Kidney (tissue), 22 donors: ENCODE measurements at places on chromosomes 1 and 21.

- no peak overlapping the region for H3K4me3 ChIP-seq
- no peaks in the 10 kb centered on the region for H3K27me3 ChIP-seq
- peaks cover 17% of the 10 kb centered on the region for H3K4me1 ChIP-seq
- peak; percentile 70 for DNase-seq
- H3K36me3 ChIP-seq, result no peaks in the 10 kb centered on the region
These were observed 3.8 kb downstream of the DDX59 start for GRCh38 chr1:200665861-200666260.

- no peak overlapping the region for H3K4me3 ChIP-seq
- no peaks in the 10 kb centered on the region for H3K27me3 ChIP-seq
- DNase-seq, result peak; percentile 85
- peaks cover 73% of the 10 kb centered on the region for H3K4me1 ChIP-seq
- H3K27ac ChIP-seq, result peak overlapping the region; percentile 94
- H3K36me3 ChIP-seq, result no peaks in the 10 kb centered on the region
These were observed 11.6 kb downstream of the LMNA start for GRCh38 chr1:156126043-156126629.

DNA sequence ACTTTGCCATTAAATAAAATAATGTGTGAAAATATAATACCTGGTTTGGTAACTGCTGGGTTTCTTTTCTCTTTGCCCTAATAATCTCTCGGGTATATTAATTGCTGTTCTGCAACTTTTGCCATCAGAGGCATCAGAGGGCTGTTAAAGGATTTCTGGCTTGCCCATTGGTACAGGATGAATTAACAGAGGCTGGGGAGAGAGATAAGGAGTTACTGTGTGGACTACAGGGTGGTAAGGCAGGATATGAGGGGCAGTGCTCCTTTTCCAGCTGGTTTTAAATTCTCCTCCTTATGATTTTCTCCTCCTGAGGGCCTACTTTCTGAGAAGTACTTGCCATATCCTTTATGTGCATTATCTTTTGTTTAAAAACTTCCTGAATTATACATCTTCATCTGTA, 48.3 kb downstream of the FGGY start:
- DNase-seq, result no peak
- H3K27ac ChIP-seq, result no peak overlapping the region
- H3K36me3 ChIP-seq, result no peaks in the 10 kb centered on the region
- no peaks in the 10 kb centered on the region for H3K27me3 ChIP-seq

DNA sequence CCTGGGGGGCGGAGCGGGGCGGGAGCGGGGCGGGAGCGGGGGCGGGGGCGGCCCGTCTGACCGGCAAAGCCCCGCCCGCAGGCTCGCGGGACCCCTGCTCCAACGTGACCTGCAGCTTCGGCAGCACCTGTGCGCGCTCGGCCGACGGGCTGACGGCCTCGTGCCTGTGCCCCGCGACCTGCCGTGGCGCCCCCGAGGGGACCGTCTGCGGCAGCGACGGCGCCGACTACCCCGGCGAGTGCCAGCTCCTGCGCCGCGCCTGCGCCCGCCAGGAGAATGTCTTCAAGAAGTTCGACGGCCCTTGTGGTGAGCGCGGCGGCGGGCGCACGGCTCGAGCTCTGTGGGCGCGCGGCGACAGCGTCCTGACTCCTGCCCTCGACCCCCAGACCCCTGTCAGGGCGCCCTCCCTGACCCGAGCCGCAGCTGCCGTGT, 21.2 kb downstream of the AGRN start:
- no peak overlapping the region for H3K27ac ChIP-seq
- no peak for DNase-seq
- no peaks in the 10 kb centered on the region for H3K27me3 ChIP-seq
- H3K4me3 ChIP-seq, result no peak overlapping the region

DNA sequence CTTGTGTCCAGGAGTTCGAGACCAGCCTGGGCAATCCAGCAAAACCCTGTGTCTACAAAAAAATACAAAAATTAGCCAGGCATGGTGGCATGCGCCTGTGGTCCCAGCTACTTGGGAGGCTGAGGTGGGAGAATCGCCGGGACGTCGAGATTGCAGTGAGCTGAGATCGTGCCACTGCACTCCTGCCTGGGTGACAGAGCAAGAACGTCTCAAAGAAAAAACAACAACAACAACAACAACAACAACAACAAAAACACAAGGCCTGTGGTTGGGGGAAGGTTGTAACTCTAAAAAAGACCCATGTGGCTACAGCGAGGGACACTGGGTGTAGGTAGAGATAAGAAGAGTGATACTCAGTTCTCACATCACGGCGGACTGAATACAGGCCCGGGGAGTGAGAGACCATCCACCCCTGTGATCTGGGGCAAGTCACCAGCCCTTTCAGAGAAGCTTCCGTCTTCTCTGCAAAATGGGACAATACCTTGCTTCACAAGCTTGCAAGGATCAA, 848 bp upstream of the CDC42 start:
- H3K27ac ChIP-seq, result no peak overlapping the region
- no peak for DNase-seq
- no peak overlapping the region for H3K4me3 ChIP-seq
- H3K4me1 ChIP-seq, result peaks cover 18% of the 10 kb centered on the region

GRCh38 chr1:101476541-101476940, 239.7 kb downstream of the S1PR1 start:
- no peaks in the 10 kb centered on the region for H3K4me1 ChIP-seq
- DNase-seq, result no peak
- no peaks in the 10 kb centered on the region for H3K27me3 ChIP-seq
- H3K4me3 ChIP-seq, result no peak overlapping the region
- no peak overlapping the region for H3K27ac ChIP-seq

- H3K4me1 ChIP-seq, result no peaks in the 10 kb centered on the region
- no peak overlapping the region for H3K27ac ChIP-seq
- H3K4me3 ChIP-seq, result no peak overlapping the region
These were observed 187.9 kb downstream of the SMYD3 start for GRCh38 chr1:246319083-246319714.

DNA sequence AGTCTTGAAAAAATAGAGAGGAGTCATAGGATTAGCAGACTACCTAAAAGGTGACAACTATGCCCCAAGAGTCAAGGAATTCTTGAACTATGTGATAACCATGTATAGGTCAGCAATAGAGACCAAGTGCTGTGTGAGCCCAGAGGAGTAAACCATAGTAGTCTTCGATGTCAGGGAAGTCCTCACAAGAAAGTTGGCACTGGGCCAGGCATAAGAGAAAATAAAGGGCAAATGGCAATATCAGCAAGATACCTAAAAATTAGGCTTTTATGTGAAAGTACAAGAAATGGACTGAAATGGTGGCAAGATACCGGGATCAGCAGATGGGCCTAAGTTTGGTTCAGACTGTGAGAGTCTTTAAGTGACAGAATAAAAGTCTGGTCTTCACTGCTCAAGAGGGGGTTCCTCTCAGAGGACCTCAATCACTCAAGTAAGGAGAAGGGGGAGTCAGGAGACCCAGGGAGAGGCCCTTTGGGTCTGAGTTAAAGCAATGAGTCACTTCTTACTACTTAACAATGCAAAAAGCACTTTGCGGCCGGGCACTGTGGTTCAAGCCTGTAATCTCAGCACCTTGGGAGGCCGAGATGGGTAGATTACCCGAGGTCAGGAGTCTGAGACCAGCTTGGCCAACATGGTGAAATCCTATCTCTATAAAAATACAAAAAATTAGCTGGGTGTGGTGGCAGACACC, 95.0 kb downstream of the TEX35 start:
- H3K36me3 ChIP-seq, result no peaks in the 10 kb centered on the region
- no peaks in the 10 kb centered on the region for H3K4me1 ChIP-seq
- H3K4me3 ChIP-seq, result no peak overlapping the region
- no peak overlapping the region for H3K27ac ChIP-seq
- H3K27me3 ChIP-seq, result no peaks in the 10 kb centered on the region

DNA sequence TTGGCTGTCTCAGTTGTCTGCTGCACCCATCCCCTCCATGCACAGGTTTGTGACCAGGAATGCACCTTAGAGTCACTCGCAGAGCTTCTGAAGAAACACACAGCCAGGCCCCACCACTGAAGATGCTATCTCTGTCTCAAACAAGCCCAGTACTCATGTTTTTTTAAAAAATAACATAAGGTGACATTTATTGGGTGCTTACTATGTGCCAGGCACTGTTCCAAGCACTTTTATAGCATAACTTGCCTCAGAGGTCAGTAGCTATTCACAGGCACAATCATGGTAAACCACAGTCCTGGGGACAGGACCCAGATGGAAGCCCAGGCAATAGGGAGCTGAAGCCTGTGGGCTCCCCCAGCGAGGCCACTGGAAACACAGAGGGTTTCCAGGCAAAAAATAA, 8.8 kb upstream of the ATP13A2 start:
- DNase-seq, result no peak
- H3K4me1 ChIP-seq, result peaks cover 6% of the 10 kb centered on the region
- H3K27ac ChIP-seq, result no peak overlapping the region

- H3K27me3 ChIP-seq, result no peaks in the 10 kb centered on the region
- H3K4me1 ChIP-seq, result no peaks in the 10 kb centered on the region
- DNase-seq, result no peak
- H3K4me3 ChIP-seq, result no peak overlapping the region
These were observed 47.5 kb downstream of the SSX2IP start for GRCh38 chr1:84642774-84643173.

- H3K4me1 ChIP-seq, result no peaks in the 10 kb centered on the region
- no peak overlapping the region for H3K4me3 ChIP-seq
- no peak overlapping the region for H3K27ac ChIP-seq
- H3K36me3 ChIP-seq, result no peaks in the 10 kb centered on the region
- DNase-seq, result no peak
These were observed 313.1 kb upstream of the TMPRSS15 start for GRCh38 chr21:18716578-18717138.

- peak within 1 kb of the TSS; percentile 69 for H3K27ac ChIP-seq
- peak; percentile 93 for DNase-seq
- H3K27me3 ChIP-seq, result no peaks in the 10 kb centered on the region
- H3K4me1 ChIP-seq, result peaks cover 26% of the 10 kb centered on the region
- peak within 1 kb of the TSS; percentile 93 for H3K4me3 ChIP-seq
These were observed at the start of gene LYPLA2 for GRCh38 chr1:23790696-23791515. LYPLA2 (plus strand) TSS chr1:23791145; CDS start chr1:23792683, 1,538 bp downstream.

GRCh38 chr1:202192770-202193613, 607 bp upstream of the LGR6 start:
- no peak overlapping the region for H3K4me3 ChIP-seq
- H3K4me1 ChIP-seq, result peaks cover 3% of the 10 kb centered on the region
- H3K36me3 ChIP-seq, result no peaks in the 10 kb centered on the region
- peak; percentile 75 for DNase-seq
- no peak overlapping the region for H3K27ac ChIP-seq
- peaks cover 4% of the 10 kb centered on the region for H3K27me3 ChIP-seq

- no peaks in the 10 kb centered on the region for H3K36me3 ChIP-seq
- H3K4me1 ChIP-seq, result no peaks in the 10 kb centered on the region
- no peaks in the 10 kb centered on the region for H3K27me3 ChIP-seq
- no peak overlapping the region for H3K4me3 ChIP-seq
- H3K27ac ChIP-seq, result no peak overlapping the region
These were observed 18.1 kb downstream of the CYP4B1 start for GRCh38 chr1:46816930-46817329.

DNA sequence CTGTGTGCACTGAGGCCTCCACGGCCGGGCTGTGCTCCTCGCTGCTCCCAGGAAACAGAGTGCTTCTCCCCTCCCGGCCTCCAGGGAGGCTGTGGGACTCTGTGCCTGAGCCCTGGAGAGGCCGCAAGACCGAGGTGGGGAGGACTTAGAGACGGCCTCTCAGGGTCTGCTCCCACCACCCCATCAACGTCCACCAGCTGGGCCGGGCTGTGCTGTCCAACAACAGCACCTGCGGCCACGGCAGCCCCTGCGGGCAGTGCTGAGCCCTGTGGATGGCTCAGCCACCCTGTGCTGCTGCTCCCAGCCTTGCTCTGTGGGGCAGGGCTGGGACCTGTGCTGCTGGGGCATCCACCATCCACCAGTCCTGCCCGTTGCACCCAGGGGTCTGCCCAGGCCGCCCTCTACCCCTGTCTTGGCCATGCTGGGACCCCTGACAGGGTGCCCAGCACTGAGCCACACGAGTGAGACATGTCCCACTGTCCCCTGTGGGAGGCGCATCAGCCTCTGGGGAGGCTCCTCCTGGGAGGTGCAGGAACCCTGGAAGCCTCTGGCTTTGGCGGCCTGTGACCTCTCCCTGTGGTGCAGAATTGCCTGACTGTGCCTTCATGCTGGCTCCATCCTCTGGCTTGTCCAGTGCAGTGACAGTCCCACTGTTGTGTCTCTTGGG, 31.2 kb upstream of the LRRC3 start:
- H3K27ac ChIP-seq, result no peak overlapping the region
- H3K27me3 ChIP-seq, result no peaks in the 10 kb centered on the region
- H3K4me3 ChIP-seq, result no peak overlapping the region
- H3K36me3 ChIP-seq, result no peaks in the 10 kb centered on the region
- no peak for DNase-seq
- H3K4me1 ChIP-seq, result no peaks in the 10 kb centered on the region

DNA sequence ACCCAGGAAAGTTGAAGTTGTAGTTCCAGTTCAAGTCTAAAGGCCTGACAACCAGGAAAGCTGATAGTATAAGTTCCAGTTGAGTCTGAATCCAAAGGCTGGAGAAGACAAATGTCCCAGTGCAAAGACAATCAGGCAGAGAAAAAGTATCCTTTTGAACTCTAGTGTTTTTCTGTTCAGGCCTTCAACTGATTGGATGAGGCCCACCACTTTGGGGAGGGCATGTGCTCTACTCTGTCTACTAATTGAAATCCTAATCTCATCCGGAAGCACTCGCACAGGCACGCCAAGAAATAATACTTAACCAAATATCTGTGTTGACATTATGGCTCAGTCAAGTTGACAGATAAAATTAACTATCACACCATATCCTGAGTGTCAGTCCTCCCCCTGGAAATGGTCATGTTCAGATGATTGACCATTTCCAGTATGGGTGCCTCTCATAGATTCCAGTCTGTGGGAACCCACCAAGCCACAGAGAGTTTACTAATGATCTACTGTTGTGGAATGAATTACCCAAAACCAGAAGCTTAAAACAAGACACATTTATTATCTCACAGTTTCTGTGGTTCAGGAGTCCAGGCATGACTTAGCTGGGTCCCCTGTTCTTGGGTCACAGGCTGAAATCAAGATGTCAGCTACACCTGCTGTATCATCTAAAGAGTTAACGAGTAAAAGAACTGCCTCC, 296.3 kb upstream of the ZP4 start:
- no peaks in the 10 kb centered on the region for H3K27me3 ChIP-seq
- H3K36me3 ChIP-seq, result no peaks in the 10 kb centered on the region
- H3K27ac ChIP-seq, result no peak overlapping the region
- no peak overlapping the region for H3K4me3 ChIP-seq
- DNase-seq, result no peak

DNA sequence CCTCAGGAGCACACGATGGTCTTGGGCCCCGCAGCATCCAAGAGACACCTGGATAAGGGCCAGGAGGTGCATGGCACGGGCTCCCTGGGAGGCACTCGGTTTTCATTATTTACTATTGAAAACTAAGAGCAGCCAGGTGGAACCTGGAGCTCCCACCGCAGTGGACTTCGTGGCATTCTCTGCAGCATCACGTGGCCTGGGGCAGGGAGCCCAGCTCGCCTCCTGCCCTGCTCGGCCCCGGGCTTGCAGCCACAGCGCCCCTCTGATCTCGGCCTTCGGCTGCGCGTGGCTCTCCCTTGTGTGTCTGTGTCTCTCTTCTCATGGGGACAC, 121.6 kb downstream of the SIK1 start:
- no peak overlapping the region for H3K27ac ChIP-seq
- no peaks in the 10 kb centered on the region for H3K27me3 ChIP-seq
- no peak overlapping the region for H3K4me3 ChIP-seq
- no peaks in the 10 kb centered on the region for H3K36me3 ChIP-seq
- DNase-seq, result peak; percentile 34
- H3K4me1 ChIP-seq, result peaks cover 11% of the 10 kb centered on the region

- no peaks in the 10 kb centered on the region for H3K27me3 ChIP-seq
- H3K36me3 ChIP-seq, result no peaks in the 10 kb centered on the region
- H3K4me3 ChIP-seq, result no peak overlapping the region
- H3K27ac ChIP-seq, result no peak overlapping the region
- no peaks in the 10 kb centered on the region for H3K4me1 ChIP-seq
These were observed 140.4 kb downstream of the COL24A1 start for GRCh38 chr1:86016076-86016759.
